NCI-H1417 treated with DMSO at 0.1 percent for 48 hours (cell line): ENCODE measurements at places on chromosomes 12 and 14.

DNA sequence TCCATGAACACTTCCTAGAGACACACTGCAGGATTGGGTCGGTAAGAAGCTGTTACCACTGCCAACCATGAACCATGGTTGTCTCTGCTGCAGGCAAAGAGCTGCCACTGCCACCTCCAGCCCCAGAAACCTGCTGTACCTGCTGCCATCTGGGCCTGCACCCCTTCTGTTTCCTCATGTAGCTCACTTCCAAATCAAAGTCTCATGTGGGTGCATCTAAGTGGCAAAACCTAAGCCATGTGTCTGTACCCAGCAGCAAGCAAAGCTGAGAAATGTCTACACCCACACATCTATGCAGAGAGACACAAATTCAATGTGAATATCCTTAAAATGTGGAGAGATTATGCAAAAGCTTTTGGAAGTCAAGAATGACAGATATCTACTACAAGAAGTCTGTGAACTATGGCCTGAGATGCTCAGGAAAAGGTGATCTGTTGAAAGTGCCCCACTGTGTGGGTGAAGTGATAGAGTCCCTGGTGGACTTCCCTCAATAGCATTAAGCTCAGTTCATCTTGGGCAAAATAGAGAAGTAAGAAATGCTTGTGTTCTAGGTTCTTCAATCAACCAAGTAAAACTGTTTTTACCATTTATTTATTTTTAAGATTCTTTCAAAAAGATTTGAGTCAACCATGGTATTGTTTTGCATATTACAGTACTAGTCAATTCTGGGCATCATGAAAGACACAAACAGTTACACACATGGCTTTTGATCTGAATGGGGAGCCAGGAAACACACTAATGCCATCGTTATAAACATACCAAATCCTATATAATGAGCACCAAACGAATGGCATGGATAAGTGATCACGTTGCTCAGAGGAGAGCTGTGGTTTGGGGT is 64.4 kb downstream of the FOS start:
- no peak for DNase-seq

DNA sequence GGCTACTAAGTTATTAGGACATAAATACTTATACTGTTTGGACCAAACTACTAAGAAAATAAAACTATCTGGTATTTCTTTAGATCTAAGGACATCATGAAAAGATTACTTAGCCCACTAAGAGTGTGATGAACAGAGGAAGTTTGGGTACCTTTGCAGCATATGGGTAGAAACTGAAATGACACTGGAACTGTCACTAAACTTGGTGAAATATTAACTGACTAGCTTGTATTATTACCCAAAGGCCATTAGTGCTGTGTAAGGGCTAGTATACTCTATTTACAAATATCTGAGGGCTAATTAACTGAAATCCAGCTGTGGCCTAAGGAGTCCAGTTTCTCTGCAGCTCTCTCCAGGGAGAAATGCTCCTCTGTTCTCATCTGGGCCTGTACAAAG is 45.5 kb downstream of the PAWR start:
- DNase-seq: no peak

DNA sequence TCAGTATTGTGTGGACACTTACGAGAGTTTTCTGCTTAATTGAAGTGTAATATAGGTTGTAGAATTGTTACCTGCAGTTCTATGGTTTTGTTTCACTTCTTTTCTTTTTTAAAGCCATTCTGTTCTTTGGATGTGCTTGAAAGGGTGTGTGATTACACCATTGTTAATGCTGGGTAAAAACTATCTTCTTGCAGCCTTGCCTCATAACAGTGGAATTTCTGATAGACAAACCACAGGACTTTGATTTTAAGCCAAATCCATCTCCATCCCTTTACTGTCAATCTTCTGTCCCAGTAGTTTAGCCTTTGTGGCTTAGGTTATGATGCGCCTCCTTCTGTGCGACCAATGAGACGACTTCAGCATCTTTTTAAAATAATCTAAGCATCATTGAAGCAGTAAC is 182.3 kb downstream of the PELI2 start:
- DNase-seq: no peak

DNA sequence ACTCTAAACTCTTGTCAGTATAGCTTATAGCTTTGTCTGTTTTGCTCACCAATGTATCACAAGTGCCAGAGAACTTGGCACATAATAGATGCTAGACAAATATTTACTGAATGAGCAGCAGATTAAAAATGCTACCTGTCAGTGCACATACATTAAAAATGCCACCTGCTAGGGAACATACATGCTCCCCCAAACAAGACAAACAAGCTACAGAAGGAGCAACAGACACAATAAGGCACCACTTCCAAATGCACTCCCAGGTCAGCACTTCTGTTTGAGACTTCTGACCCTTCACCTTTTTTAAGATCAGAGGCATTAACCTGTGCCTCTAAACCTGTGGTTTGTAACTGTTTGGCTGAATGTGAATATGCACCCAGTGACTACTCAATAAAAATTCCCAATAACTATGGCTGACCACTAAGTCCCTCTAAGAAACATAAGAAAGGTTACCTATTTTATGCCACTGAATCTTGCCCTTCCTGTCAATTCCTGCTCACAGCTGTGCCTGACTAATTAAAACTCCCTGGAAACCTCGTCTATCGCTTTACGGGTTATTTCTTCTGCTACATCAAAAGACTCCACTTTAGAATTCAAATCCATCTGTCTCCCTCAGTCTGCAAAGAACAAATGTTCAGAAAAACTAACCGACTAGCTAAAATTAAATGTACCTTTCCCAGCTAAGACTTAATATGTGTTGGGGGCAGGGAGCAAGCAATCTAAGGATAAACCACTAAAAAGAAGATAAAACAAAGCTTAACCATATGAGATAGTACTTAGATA is 41.0 kb downstream of the HECTD4 start:
- DNase-seq: peak; percentile 48

DNA sequence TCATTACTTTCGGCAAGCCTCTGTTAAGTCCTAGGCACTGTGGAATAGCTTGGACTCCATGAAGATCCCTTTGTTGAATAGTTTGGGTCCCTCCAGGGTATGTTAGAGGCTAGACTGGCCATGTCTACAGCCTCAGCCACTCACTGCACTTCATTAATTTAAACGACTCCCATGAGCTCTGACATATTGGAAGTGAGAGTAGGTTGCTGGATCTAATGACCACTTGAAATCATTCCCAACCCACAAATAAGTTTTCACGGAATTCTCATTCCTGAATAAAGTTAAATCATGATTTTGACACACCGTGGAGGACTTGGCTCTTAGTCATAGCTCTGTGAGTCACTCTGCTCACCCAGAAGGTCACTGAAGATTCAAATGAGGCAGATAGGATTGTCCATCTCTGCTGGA is 21.4 kb upstream of the APPL2 start:
- DNase-seq: no peak

DNA sequence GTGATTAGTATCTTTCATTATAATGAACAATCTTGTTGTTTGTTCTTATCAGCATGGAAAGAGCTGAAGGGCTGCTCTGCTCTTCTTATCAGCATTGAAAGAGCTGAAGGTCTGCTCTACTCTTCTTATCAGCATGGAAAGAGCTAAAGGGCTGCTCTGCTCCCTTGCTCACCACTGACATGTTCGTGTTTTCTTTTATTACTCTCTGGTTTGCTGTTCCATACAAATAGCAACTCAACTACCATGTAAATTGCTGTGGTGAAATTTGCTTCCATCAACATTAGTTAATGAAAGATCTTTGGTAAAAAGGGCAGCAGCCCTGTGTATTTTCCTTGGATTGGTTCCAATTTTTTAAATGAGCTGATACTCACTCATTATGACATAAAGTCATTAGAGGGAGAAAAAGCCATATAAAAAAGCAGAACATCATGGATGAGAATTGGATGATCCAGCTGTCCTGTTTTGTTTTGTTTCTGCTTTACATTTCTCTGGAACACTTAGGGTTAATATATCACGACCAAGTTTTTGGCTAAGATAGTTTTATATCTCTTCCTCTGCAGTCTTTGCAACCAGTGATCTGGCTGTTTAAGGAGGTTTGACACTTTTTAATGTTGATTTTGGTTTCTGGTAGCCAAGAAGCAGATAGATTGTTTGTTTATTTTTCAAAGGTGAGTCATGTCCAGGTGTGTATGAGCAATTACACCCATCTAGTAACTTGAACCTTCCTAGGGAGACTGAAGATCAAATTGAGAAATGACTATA is 356.6 kb downstream of the CEP128 start:
- DNase-seq: no peak

DNA sequence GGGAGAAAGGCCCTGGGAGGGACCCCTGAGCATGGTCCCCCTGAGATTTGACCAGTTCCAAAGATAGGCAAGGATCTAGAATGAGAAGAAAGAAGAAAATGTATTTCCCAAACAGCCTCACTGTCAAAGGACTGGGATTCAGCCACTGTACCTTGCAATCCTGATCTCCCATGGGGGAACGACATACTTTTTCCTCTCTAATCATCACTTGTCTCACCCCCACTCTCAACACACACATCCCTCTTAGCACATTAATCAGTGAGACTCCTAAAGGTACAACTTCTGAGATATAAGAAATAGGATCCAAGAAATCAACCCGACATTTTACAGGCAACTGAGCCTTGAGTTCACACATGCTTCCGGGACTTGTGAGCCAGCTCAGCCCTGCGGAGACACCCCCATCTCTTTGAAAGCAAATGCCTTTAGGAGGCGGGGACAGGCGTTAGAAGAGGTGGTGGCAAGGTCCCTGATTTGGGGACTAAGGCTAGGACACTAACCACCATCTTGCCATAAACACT is 1.4 kb downstream of the MAP3K9 start:
- DNase-seq: no peak

GRCh38 chr12:18589316-18589715 is 148.5 kb downstream of the PLCZ1 start:
- DNase-seq: no peak

GRCh38 chr12:111785651-111786050 is 18.9 kb downstream of the ALDH2 start:
- no peak for DNase-seq

GRCh38 chr14:86943391-86944365 is 1049.3 kb downstream of the GALC start:
- no peak for DNase-seq

DNA sequence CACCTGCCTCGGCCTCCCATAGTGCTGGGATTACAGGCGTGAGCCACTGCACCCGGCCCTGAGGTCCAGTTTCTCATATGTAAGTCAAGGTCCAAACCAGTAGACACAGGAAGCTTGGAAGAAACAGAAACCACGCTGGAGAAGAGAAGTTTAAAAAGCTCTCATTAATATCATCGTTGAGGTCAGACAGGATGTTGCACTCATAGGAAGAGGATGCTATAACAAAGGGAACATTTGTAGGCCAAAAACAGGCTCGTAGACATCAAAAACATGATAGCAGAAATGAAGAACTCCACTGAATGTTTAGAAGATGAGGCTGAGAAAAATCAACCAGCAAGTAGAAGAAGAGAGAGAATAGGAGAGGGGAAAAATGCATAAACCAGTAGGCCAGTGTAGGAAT is 46.8 kb downstream of the ACACB start:
- no peak for DNase-seq

- DNase-seq: no peak
Observed at GRCh38 chr12:14960548-14961465, 594 bp downstream of the ARHGDIB start.

DNA sequence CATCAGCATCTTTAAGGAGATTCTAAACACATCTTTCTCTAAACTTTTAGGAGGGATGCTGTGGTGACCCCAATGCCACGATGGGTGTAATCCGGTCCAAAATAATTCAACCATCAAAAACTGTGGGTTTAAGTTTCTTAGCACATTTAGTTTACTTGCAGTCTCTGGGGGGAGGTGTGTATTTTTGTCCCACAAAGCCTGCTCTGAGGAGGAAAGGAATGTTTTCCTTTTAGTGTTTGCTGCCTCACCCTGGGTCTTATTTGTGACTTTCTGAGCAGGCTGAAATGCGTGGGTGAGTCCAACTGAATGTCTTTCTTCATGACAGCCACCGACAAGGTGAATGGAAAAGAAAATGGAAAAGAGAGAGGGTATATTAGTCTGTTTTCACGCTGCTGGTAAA is 1324.7 kb downstream of the AACS start:
- no peak for DNase-seq

DNA sequence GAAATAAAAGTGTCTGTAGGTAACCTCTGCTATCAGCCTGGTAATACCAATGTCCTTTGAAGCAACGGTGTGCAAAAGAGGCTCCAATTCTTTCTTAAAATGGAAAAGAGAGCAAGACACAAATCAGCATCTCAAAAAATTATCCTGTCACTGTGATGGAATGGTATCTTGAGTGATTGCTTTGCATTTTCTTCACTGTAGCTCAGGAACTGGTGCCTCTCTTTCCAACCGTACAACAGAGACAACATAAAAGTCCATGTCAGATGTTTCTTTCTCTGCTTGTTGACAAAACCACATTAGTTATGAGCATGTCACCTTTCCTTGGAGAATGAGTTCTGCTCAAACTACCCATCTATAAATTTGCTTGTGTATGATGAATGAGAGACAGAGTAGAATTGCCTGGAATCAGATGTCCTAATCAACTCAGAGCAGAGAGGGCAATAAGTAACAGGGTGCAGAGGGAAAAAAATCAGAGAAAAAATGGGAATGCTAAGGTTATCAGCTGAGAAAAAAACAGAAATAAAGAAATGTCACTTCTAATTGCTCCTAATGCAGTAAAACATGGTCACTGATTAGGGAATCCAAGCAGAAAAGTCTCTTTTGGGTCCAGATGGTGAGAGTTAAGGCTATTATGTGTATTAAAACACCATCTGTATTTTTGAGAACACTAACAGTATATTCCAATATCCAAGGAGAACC is 465.0 kb upstream of the ATP2B1 start:
- DNase-seq: no peak

- DNase-seq: no peak
Observed at GRCh38 chr12:102814691-102815367, 102.2 kb downstream of the PAH start.

DNA sequence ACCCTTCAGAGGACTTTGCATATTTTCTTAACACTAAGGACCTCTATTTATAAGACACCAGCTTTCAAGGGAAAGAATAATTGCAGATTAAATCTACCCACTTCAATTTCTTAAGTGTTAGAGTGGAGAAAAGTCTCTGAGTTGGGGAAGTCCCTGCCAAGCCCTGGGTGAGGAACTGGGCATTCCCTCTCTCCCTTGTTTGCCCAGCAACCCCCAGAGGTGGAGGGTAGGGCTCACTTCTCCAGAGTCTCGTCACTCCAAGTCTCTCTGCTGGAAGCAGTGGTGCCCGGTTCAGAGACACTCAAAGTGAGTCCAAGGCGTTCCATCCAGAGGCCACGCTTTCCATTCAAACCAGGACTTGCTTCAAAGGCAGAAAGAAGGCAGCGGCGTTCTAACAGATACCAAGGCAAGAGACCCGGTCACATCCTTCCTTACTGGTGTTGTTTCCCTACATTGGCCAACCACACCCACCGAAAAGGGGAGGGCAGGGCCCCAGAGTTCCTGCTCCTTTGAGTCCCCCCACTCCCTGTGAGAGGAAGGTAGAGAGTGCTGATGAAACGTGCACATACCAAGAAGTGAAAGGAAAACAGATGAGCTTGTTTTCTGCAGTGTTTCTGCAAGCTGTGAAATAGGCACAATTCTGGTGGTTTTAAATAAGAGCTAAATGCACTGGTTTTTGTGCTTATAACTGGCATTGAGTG is 6.1 kb upstream of the BDKRB2 start:
- DNase-seq: no peak

- no peak for DNase-seq
Observed at GRCh38 chr12:114662512-114663177, 21.3 kb downstream of the TBX3 start.

GRCh38 chr12:48129376-48129775 is 10.2 kb downstream of the PFKM start:
- DNase-seq: no peak
